ENCODE measurements at places on chromosomes 5 and 9. TPM values are rescaled to one million over a fixed set of nuclear protein-coding genes. Genes with fewer than 3 reads are reported as not detected.

GRCh38 chr5:123916345-123917121 lies 404.6 kb downstream of the CSNK1G3 start:
- DNase-seq: no peak

GRCh38 chr9:89801742-89802670 lies 197.2 kb downstream of the GADD45G start:
- DNase-seq: no peak

DNA sequence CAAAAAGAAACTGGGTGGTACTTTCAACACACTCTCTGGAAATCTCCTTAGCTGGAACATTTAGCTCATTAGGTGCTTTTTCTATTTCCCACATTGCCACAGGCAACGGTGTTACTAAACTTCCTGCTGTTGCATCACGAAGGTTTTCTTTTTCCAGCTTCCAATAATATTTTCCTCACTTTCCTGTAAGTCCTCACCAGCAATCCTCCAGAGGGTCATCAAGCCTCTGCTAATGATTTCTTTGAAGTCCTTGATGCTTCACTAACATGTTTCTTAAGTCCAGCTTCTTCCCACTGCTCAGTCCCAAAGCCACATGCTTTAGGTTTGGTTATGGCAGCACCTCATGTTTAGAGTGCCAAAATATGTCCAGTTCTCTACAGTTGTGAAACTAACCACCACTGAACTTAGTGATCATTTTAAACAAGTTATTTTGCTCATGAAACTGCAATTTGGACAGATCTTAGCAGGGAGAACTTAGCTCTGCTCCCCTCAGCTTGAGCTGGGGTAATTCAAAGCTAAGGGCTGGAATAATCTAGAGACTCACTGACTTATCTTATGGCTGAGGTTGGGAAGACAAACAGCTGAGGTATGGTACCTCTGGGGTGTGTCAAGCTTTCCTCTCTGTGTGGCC lies 39.9 kb upstream of the RETREG1 start:
- DNase-seq: no peak

GRCh38 chr5:43422143-43422542 lies 10.0 kb upstream of the CCL28 start:
- DNase-seq: no peak

DNA sequence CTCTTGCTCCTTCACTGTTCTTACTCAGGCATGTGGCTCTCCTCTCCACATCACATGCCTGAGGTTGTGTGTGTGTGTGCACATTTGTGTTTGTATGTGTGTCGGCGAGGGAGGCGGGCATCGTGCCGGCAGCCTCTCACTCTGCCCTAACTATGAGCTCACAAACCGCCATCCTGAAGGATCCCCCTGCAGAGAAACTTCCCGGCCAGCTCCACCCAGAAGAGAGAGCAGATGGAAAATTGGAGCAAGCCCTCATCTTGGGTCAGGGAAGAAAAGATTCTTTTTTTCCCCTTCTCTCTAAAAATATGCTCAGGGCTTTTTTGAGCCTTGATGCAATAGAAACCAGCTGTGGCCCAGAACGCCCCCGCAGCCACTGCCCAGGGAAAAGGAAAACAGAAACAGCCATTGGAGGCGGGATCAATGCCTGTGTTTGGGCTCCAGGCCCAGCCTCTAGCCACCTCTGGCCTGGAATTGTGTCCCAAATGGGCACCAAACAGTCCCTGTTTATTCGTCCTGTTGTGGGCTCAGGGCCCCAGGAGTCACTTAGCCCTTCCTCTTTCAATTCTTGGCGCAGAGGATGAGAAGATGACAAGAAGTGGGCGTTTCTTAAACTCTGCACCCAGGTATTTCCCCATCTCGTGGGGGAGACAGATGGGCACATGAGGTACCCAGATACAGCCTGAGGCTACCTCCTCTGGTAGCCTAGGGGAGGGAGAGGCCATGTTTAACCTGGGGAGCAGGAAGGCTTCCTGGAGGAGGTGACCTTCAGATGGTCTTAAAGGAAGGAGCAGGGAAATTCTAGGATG lies 151.5 kb downstream of the RGS3 start:
- no peak for DNase-seq

MRPS30 gene
- total RNA-seq: 54.1 TPM

All from neural crest cell (in vitro differentiated cells).